ENCODE measurements at places on chromosomes 2 and 18.
A peak's percentile ranks its signal among the peaks of the same experiment; 100 is the strongest.

GRCh38 chr2:188919824-188920223 is 54.3 kb upstream of the COL3A1 start:
- no peak for DNase-seq

DNA sequence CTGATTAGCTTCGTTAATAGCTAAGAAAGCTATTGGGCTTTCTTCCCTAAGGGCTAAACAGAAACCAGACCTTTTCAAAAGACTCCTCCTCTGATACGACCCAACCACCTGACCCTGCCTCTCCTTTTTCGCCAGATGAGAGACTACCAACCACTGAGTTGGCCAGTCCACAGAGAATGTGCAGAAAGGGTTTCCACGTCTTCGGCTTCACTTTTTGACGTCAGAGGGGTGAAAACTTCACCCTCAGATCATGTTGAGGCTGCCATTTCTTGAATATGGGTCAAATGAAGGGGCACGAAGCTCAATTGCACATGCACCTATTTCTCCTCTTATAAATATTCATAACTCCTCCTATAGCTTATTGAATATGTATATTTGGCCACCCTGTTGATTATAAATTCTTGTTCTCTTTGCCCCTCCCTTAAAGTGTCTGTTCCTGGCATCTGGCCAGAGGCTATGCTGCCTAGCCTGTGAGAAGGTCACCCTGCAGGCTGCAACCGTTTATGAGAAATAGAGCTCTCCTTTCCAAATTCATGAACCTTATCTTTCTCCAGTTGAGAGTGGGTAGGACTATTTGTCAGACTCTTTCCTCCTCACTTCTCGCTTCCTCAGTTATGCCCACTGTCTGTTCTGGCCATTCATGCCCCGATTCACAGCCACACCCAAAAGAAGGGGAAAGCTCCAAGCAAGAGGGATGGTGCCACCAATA is 301.6 kb downstream of the STK39 start:
- no peak for DNase-seq

DNA sequence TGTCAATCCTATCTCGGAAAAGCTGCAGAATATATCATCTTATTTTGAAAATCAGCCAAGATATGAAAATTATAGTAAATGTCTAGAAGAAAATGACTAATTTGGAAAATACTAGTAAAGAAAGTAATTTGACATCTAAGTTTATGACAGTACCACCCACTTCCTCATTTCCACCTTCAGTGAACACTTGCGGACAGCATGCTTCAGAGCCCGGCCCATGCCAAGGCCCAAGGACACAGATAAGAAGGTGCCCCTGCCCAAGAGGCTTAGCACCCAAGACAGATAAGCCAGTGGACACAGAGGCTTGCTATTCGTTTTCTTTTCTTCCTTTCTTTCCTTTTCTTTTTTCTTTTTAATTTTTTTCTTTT is 4.8 kb upstream of the KCNG2 start:
- DNase-seq, result no peak

GRCh38 chr18:9596226-9596625 is 18.1 kb downstream of the PPP4R1 start:
- DNase-seq, result no peak

GRCh38 chr2:159907909-159908308 is 109.9 kb upstream of the CD302 start:
- no peak for DNase-seq

DNA sequence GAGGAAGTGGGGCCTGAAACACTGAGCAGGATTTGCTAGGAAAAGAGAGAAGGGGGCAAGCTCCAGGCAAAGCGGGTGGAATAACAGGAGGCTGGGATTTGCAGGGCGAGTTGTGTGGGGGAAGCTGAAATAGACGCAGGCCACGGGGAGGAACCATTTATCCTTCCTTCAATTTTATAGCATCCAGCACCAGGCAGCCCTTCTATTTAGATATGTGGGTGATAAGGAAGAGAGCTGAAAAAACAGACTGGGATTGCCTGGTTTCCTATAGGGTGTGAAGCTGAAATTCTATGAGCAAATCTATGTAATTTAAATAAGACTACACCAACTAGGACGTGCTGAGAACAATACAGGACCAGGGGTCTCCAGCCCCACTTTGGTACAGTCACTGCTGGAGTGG is 132.0 kb upstream of the REV1 start:
- DNase-seq, result no peak

DNA sequence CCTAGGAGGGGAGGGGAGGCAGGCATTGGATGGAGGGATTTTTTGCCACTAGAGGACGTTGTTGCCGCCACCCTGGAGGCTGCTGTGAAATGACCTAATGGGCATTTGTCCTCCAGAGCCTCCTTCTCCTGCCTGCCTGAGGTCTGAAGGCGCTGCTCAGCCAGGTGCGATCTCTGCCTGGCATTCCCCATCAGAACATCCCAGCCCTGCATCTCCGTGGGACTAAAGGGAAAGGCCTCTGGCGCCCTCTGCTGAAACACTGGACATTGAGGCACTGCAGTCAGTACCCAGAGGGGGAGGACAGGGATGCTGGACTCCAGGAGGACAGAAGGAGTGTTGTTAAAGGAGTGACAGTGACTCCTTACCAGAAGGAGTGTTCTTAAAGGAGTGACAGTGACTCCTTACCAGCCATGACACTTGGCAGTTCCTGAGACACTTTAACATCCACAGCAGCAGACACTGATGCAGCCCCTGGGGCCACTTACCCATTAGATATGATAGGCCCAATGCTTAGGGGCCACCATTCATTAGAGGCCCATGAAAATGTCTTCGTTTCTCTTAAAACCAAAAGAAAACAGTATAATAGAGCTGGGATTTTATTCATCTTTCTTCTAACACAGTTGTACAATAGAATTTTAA is 17.0 kb downstream of the THNSL2 start:
- DNase-seq, result peak; percentile 3

GRCh38 chr18:78192054-78192453 is 787.6 kb upstream of the SALL3 start:
- DNase-seq, result no peak

DNA sequence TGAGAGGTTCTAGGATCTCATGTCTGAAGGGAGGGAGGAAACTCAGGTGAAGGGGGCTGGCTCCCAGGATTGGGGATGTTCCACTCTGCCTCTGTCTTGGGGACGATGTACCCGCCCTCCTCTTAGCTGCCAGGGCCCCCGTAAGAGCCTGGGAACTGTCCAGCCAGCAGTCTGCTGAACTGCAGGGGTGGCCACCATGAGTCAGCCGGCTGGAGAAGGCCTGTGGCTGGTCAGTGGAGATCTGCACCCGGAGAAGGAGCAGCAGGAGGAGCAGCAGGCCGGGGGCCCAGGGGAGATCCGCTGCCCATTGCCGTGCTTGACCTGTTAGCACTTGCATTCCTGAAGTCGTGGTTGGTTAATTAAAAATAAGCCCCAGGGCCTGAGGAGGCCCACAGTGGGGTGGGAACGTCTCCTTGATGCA is 180.3 kb downstream of the TFCP2L1 start:
- no peak for DNase-seq

- DNase-seq, result no peak
Measured at GRCh38 chr2:230875347-230876315, 10.9 kb downstream of the ITM2C start.

DNA sequence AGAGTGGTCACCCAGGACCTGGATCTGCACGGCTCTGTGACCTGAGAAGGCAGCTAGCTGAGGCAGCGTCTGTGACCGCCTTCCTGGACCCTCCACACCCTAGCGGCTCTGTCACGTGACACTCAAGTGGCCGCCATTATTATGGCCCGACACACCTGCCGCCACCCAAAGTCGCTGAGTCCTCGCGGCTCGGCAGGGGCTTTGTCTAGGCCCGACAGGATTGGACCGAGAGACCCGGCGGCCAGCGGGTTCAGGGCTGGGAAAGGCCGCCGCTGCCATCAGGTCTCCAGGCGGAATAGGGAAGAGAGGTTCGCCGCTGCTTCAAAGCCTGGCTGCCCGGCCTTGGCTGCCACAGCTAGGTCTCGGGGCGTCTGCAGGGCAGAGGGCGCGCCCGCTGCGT is 1162.5 kb upstream of the LRRTM1 start:
- no peak for DNase-seq

- no peak for DNase-seq
Measured at GRCh38 chr2:103437161-103437560, 675.3 kb downstream of the TMEM182 start.

DNA sequence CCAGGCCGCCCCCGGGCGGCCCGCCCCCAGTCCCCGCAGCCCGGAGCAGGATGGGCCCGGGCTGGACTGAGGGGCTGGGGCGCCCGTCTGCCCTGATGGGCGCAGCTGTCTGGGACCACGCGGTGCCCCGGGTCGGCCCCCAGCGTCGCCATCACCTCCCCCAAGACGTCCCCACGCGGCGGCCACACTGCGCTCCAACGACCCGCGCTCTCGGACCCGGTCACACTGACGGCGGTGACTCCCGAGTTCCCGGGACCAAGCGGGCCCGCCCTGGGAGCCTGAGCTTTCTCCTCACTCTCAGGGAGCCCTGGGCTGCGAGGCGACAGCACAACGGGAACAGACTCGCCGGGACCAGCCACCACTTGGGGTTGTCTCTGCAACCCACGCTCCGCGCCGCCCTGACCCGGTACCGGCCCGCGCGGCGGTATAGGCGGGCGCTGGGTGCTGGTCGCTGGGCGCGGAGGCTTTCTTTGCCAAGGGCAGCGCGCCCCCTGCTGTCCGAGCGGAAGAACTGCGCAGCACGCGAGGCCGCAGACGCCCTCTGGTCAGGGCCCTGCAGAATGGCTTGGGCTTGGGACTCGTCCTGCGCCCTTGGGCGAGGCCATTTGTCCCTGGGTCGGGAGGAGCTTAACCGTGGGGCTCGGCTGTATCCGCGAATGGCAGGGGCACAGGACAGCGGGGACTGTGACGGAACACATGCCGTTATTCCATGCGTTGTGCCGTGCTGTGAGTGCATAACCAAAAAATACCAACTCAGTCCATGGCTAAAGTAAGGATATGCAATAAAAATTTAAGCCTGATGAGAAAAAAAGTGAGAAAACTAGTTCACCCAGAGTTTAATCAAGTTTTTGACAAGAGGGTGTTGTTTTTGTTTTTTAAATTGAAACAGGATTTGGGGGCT is 54.8 kb upstream of the ANKRD62 start:
- DNase-seq, result no peak

DNA sequence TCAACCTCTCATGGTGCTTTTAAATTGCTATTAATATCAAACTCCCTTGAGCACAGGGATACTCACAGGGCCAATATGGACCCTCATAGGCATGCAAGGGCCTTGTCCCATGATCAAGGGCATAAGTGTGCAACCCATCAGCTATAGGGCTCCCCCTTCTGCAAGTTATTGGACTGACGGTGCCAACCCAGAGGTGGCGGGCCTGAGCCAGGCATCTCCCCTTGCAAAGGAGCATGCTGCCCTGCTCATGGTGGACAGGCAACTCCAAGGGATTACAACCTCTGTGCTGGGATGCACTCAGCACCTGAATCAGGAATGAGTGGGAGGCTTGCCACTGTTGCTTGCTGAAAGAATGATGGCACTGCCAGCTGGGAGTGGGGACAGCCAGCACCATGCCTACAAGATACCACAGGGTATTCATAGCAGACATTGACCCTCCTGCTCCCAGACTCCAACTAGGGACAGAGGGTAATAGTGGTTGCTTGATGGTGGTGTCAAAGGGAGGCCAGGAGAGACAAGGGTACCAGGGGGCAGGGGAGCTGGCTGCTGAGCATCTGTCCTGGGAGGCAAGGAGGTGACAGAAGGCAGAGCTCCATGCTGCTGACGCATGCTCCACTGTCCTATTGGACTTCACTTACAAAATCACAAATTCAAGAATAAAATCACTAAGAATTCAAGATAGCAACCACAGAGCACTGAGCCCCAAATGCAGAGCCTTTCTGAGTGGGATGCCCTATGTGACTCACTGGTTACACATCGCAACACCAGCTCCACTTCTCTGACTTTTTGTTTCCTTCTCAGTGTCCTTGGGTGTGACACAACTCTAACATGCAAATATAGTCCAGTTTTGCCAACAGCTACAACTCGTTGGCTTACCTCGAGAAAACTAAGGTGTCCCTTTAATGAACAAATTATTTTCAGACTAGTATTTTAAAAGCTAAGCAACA is 157.1 kb upstream of the CCDC150 start:
- no peak for DNase-seq

DNA sequence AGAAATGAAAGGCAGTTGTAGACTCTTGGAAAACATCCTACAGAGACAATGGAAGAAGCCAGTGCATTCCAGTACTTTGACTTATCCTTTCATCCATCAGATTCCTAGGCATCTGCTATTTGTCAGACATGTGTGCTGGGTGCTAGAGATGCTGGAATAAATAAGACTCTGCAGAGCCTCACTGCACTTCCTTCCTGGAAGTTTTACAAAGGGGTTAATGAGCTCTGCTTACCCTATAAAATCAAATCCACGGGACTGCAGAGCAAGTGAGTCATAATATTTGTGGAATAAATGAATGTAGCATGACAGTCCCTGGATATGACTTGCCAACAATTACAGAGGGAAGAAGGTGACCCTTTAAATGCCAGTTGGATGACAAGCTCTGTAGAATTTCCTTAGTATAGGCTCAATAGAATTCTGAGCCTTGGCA is 52.7 kb upstream of the NPAS2 start:
- no peak for DNase-seq
